Astrocyte (in vitro differentiated cells and primary cell): ENCODE measurements at places on chromosomes 2 and 18.

DNA sequence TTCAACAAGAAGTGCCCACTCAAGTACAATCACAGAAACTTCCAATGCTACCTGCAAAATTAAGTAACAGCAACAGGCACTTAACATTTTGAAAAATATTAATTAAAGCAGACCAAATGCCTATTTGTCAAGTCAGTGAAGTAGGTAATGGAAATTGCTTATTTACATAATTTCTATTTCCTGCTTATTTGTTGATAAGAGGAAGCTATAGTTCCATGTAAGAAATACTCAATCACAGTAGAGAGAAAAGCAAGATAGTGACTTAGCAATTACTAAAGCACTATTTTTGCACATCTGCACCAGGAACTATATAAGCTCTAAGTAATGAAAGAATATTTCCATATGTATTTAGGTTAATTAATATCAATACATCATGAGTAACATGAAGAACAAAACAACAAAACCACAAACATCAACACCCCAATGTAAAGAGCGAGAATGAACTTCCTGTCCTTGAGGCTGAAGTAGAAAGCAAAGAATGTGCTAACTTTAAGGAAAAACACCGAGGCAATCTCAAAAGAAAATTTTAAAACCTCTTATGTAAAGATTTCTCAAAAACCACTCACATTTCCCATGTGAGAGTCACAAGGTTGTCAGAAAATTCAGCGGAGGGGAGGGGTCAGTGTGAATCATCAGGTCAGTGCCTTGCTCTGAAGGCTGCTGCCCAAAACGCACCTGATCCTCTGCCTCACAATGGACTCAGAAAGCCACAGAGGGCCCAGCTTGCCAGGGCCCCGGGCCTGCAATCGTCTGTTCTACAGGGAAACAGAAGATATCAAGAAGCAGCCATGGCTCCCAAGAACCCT, 12.5 kb downstream of the NPC1 start:
- peak; percentile 82 for DNase-seq

DNA sequence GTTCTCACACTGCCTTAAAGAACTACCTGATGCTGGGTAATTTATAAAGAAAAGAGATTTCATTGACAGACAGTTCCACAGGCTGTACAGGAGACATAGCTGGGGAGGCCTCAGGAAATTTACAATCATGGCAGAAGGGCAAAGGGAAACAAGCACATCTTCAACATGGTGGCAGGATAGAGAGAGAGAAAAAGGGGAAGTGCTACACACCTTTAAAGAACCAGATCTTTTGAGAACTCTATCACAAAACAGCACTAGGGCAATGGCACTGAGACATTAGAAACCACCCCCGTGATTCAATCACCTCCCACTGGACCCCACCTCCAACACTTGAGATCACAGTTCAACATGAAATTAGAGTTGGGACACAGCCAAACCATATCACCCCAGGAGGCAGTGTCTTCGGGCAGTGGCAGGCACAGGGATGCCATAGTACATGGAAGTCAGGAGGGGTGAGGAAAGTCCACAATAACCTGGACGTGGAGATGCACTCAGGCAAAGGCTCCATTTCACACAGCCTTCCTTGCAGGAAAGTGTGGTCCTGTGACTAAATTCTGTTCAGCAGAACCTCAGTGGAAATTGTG, 120.4 kb upstream of the SERPINE2 start:
- no peak for DNase-seq

DNA sequence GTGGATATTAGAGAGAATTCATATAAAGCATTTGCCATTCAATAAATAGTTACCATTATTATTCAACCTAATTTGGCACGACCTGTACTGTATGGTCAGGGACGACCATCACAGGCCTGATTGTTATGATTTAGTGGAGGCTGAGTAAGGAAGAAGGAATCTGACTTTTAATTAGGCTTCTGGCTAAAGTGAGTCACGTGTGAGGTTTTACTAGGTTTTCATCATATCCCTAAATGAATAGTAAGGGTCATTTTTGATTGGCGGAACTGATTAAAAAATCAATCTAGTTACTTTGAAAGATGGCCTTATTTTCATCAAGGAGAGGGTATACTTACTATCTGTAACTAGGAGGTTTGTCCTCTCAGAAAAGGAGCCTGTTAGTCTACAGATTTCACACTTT, 143.4 kb downstream of the ADCYAP1 start:
- peak; percentile 76 for DNase-seq

DNA sequence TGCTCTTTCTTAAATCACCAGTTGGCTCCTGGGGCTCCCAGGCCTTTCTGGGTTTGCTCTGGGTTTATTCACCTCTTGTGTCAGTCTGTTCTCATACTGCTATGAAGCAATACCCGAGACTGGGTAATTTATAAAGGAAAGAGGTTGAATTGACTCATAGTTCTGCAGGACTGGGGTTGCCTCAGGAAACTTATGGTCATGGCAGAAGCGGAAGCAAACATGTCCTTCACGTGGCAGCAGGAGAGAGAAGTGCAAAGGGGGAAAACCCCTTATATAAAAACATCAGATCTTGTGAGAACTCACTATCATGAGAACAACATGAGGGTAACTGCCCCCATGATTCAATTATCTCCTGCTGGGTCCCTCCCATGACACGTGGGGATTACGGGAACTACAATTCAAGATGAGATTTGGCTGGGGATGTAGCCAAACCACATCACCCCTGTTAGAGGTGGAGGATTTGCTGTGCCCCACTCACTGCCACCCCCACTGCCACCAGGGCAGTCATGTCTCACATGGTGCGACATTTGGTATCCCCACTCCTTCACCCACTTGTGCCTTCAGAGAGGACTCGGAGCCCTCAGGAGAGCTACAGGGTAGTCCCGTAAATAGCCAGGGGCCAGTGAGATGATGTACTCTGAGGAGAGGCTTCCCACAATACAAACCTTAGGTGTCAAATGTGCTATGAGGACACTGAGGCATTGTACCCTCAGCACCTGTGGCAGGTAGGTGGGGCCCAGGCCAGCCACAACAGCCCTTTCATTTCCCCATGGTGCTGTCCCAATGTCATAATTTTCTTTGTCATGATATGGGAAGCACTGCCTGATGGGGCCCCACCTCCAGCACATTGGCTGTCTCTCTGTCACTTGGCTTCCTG, 35.7 kb downstream of the CDC42EP3 start:
- peak; percentile 67 for DNase-seq

DNA sequence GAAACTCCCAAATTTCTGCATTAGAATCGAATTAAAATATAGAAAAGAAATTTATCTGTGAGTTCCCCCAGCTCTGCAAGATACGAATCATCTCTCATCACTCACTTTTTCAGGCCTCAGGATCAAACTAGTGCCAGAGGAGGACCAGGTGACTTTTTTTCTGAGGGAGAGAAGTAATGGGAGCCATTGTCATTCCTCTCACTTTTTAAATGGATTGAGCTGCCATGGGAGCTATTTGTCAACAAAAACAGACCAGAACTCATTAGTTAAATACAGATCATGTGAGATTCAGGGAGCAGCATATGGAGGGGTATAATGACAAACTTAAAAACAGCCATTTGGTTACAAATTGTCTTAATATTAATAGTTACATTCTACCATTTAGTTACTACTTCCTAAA, 594.4 kb downstream of the DPP10 start:
- DNase-seq = no peak

DNA sequence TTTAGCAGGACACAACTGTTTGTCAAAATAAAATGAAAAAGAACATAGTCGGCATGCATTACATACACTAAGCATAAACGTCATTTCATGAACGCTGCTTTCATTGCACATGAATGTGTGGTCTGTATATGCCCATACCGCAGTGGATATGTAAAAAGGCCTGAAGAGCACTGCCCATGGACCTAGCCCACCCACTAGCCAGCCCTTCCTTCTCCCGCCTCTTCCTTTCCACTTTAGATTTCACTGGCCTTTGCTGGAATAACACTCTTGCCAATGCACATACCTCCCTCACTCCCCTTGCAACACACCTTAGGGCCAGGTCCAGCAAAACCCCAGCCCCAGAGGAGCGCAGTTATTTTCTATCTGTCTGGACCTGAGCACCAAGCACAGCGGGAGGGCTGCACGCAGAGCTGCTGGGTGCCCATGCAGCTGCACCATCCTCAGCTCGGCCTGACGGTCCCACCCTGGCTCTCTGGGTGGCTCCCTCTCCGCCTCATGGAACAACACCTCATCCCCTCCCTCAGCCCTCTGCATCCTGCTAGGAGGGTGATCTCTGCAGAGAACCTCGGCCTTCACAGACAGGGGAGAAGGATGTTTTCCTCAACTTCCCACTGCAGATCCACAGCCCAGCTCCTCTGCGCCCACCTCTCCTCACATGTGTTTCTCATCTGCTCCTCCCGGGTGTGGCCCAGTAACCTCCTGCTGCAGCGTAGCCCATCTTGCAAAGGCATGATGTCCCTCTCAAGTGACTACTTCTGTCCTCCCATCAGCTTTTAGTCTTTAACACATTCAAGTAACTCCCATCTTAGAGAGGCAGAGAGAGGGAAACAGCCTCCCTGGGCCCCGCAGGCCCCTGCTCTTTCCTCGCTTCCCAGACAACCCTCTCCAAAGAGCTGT, 72.7 kb downstream of the FBXO15 start:
- no peak for DNase-seq

DNA sequence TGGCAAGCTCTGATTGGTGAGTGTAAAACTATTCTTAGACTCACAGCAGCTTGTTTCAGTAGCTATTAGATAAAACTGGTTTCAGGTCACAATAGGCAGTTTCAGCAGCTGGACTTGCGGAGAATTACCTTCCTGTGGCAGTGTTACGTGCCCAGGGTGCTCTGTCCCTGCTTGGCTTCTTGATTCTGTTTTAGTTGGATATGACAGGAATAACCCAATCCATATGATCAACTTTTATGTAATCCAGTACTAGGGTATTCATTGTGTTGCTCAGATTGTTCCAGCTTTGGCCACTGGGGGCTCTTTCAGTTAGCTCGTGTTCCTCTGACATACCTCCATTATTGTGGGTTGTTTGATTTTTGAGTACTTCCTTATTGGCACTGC, 43.1 kb downstream of the INPP4A start:
- DNase-seq = no peak

- DNase-seq = peak; percentile 61
Observed at GRCh38 chr2:158486970-158487325, 30.2 kb downstream of the PKP4 start.

DNA sequence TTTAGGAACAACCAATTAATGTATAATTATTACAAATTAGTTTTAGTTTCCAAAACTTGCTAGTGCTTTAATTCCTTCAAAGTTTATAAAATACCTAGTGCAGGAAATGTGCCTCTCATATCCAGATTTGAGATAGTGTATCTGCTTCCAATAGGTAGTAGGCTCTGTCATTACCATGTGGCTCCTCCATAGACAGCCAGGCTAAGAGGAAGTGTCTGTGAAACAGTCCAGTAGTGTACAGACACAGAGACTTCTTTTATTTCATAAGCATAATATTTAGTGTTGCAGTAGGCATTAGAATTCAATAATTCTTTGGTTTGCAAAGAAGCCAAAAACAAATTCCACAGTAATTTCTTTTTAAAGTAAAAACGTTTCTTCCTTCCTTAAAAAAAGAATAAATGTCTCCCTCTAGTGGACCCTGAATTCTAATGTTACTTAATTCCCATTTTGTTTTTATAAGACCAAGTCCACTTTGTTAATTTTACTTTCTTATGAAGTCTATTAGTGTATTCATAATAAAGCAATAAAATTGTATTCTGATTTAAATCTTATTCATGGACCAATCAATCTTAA, 101.2 kb downstream of the NEB start:
- DNase-seq = no peak

- DNase-seq = no peak
Observed at GRCh38 chr2:28480403-28481049, 15.3 kb upstream of the PLB1 start.
